ENCODE measurements at places on chromosomes 3 and 15. TPM values are rescaled to one million over a fixed set of nuclear protein-coding genes. Genes with fewer than 3 reads are reported as not detected.

- no peak overlapping the region for H3K27ac ChIP-seq
- DNase-seq: no peak
- no peaks in the 10 kb centered on the region for H3K27me3 ChIP-seq
- H3K4me1 ChIP-seq: no peaks in the 10 kb centered on the region
- no peaks in the 10 kb centered on the region for H3K36me3 ChIP-seq
- H3K4me3 ChIP-seq: no peak overlapping the region
These were observed 22.1 kb upstream of the BNC1 start for GRCh38 chr15:83306561-83306960.

The GP5 gene
- total RNA-seq: 0.14 TPM

The FLNB gene
- 139 TPM for total RNA-seq

DNA sequence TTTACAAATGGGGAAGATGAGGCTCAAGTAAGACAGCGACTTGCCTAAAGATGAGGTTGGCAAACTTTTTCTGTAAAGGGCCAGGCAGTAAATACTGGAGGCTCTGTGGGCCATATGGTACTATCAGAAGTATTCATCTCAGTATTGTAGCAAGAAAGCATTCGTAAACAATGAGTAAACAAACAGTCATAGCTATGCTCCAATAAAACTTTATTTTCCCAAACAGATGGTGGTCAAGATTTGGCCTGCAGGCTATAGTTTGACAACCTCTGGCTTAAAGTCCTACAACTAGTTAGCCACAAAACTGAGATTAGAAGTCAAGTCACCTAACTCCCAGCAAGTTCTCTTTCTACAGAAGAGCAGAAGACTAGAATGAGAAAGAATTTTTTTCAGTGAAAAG lies 177.0 kb upstream of the NECTIN3 start:
- no peak overlapping the region for H3K4me3 ChIP-seq
- no peaks in the 10 kb centered on the region for H3K27me3 ChIP-seq
- no peaks in the 10 kb centered on the region for H3K36me3 ChIP-seq
- H3K27ac ChIP-seq: no peak overlapping the region

The BUB1B gene
- 0.41 TPM for total RNA-seq

GRCh38 chr3:59771768-59772181 lies 722.0 kb upstream of the CFAP20DC start:
- no peaks in the 10 kb centered on the region for H3K36me3 ChIP-seq
- H3K4me1 ChIP-seq: no peaks in the 10 kb centered on the region

GRCh38 chr3:15979495-15979894 lies 181.7 kb upstream of the ANKRD28 start:
- H3K4me3 ChIP-seq: no peak overlapping the region
- DNase-seq: no peak
- no peaks in the 10 kb centered on the region for H3K36me3 ChIP-seq
- H3K27me3 ChIP-seq: no peaks in the 10 kb centered on the region

The DALRD3 gene
- total RNA-seq: 16.8 TPM

- DNase-seq: no peak
- H3K4me3 ChIP-seq: no peak overlapping the region
- H3K27ac ChIP-seq: no peak overlapping the region
- no peaks in the 10 kb centered on the region for H3K27me3 ChIP-seq
- H3K4me1 ChIP-seq: no peaks in the 10 kb centered on the region
- H3K36me3 ChIP-seq: no peaks in the 10 kb centered on the region
These were observed 86.1 kb downstream of the GALK2 start for GRCh38 chr15:49255966-49256759.

DNA sequence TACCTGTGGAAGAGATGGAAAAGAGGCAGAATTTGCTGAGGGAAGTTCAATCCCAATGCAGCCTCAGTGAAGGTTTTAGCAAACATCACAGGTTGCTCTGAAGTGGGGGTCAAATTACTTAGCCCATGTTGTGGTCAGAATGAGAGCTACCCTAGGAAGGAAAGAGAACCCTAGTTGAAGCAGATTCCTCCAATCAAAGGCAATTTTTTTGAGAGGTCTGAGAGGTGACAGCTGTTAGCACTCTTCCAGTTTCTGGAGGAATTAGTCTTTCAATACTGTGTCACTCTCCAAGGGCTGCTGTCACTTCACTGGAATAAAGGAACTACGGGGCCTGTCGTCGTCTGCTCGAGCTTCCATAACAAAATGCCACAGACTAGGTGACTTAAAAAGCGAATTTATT lies 584.2 kb upstream of the DPPA4 start:
- no peaks in the 10 kb centered on the region for H3K4me1 ChIP-seq
- no peaks in the 10 kb centered on the region for H3K36me3 ChIP-seq
- no peak for DNase-seq
- H3K27me3 ChIP-seq: no peaks in the 10 kb centered on the region

GRCh38 chr15:98263787-98264186 lies 303.3 kb downstream of the ARRDC4 start:
- H3K27ac ChIP-seq: no peak overlapping the region
- no peak for DNase-seq
- no peaks in the 10 kb centered on the region for H3K27me3 ChIP-seq
- no peaks in the 10 kb centered on the region for H3K36me3 ChIP-seq

GRCh38 chr3:48662753-48663488 lies at the start of gene CELSR3:
TSS of gene CELSR3 (minus strand) at chr3:48662886. CDS start at chr3:48662634, 252 bp downstream.
- peak within 1 kb of the TSS; percentile 82 for H3K4me3 ChIP-seq
- peak within 1 kb of the TSS; percentile 91 for H3K27ac ChIP-seq
- DNase-seq: no peak

DNA sequence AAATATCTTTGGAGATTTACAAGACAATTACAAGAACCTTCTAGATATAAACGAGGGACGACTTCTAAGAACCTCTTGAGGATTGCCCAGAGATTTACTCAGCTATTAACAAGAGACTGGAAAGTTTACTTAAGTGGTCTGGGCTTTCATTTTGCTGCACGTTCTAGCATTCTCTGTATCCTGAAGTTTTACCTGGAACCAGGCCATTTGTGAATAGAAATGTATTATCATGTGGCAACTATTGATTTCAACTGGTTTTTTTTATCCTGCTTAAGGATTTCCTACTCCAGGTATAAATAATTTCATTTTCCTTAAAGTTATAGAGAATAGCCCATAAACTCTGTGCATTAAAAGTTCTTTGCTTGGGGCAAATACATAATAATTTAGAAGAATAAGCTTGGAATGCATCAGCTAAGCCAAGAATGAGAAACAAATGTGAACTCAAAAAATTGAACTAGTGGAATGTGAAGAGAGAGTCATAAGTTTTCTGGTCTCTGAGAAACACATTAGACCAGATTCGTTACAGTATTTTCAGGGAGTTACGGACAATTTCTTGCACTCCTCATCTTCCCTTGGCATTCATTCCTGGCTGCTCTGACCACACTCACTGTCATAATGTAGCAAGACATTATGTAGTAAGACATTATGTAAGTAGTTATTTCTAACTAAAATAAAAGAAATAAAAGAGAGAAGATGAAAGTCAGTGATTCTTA lies 1.3 kb downstream of the AQP9 start:
- H3K27ac ChIP-seq: no peak overlapping the region
- no peaks in the 10 kb centered on the region for H3K36me3 ChIP-seq
- no peaks in the 10 kb centered on the region for H3K27me3 ChIP-seq
- peak overlapping the region; percentile 21 for H3K4me3 ChIP-seq

DNA sequence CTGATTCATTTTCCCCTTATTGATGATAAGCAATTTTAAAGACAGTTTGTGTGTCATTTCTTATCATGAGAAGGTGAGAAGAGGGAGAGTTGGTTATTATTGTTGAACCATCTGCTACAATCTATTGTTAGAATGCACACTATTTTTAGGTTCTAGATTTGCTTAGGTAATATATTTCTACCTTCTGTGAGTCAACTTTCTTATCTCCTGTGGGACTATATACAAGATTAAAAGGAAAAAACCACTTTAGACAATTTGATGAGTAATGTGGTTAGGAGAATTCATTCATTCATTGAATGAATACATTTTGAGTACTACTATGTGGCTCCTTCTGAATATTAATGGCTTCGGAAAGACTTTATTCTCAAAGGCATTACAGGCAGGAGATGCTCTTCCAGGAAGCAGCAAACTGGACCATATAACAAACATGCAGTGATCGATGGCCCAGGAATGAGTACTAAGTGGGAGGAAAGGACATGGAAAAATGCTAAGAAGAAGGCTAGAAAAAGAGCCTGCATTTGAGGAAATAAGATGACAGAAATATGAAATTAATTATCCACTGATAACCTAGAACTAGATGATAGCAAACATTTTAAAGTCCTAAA lies 22.4 kb downstream of the SPTSSB start:
- no peak for DNase-seq
- no peaks in the 10 kb centered on the region for H3K4me1 ChIP-seq
- no peak overlapping the region for H3K4me3 ChIP-seq
- no peaks in the 10 kb centered on the region for H3K36me3 ChIP-seq
- H3K27me3 ChIP-seq: no peaks in the 10 kb centered on the region
- H3K27ac ChIP-seq: no peak overlapping the region

GRCh38 chr3:196063049-196063448 lies 18.8 kb downstream of the TFRC start:
- no peaks in the 10 kb centered on the region for H3K27me3 ChIP-seq
- no peaks in the 10 kb centered on the region for H3K4me1 ChIP-seq
- no peak overlapping the region for H3K27ac ChIP-seq
- H3K4me3 ChIP-seq: no peak overlapping the region
- H3K36me3 ChIP-seq: peaks cover 65% of the 10 kb centered on the region

GRCh38 chr3:25182794-25183193 lies 245.3 kb upstream of the RARB start:
- H3K27ac ChIP-seq: no peak overlapping the region
- no peaks in the 10 kb centered on the region for H3K4me1 ChIP-seq
- no peak for DNase-seq
- no peaks in the 10 kb centered on the region for H3K36me3 ChIP-seq

DNA sequence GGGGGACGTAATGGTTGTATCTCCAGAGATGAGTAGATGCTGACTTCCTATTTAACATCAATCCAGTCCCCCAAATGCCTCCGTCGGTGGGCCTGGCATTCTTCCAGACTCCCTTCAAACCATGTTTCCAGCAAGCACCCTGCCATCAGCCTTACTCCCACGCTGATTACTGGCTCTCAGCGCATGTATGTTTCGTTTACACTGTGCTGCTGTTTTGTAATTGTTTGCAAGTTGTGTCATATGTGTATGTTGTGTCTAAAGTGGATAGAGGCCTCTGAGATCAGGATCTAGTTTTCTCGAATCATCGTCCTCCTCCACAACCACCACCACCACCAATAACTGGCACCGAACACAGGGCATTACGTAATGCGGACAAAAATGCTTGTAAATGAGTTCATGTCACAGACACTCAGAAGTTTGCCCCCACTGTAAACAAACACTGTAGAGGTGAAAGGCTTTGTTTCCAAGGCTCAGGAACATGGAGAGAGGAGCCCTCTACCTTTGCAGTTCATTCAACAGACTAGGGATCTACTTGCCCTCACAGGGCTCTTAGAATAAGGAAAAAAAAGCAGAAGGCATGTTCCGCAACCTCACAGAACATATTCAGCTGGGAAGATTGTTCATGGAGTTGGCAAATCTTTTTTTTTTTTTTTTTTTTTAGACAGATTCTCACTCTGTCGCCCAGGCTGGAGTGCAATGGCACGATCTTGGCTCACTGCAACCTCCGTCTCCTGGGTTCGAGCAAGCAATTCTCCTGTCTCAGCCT lies 46.1 kb upstream of the SEMA4B start:
- no peak overlapping the region for H3K27ac ChIP-seq
- no peak for DNase-seq
- H3K36me3 ChIP-seq: no peaks in the 10 kb centered on the region
- H3K27me3 ChIP-seq: no peaks in the 10 kb centered on the region

DNA sequence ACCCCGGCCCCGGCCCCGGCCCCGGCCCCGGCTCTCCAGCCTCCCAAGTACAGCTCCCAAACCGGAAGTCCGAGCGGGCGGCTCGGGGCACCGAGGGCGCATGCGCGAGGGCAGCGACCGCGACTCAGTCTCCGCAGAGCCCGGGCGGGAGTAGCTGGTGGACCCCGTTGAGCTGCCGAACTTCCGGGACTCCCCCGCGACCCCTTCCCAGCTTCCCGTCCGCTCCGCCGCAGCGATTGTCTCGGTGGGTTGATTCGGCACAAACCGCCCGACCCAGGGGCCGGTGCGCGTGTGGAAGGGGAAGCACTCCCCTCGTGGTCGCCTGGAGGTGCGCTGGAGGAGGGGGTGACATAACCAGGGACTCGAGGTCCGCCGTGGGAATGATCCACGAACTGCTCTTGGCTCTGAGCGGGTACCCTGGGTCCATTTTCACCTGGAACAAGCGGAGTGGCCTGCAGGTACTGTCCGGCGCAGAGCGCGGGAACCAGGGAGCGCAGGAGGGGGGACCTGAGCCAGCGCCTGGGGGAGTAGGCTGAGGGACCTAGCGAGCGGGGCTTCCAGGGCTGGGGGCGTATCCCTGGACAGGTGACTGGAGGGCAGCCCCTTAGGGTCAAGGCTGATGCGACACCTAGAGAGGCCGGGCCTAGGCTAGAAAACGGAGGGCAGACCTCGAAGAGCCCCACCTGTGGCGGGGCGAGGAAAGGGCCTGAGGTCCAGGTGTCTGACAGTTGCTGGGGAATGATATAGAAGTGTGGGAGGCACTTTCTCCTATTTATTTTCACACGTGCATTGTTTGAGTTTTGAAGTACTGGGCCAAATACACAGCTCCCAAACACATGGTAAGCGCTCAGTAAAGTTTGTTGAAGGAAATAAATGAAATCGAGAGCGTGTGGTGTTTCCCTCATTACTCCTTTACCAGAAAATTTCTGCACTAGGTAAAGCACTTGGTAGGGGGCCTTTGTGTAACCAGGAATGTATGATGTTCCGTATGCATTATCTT lies at the start of the genes TUBGCP4 and ZSCAN29:
Gene TUBGCP4 (plus strand): TSS at position 127 of the 1,000 bp plus-strand sequence. CDS start 254 bp downstream, at position 381.
Gene ZSCAN29 (minus strand): TSS at position 69 of the 1,000 bp plus-strand sequence. CDS start 1,130 bp downstream, outside the sequence.
- DNase-seq: peak; percentile 6
- H3K4me1 ChIP-seq: peaks cover 14% of the 10 kb centered on the region
- H3K36me3 ChIP-seq: peaks cover 4% of the 10 kb centered on the region

- H3K4me1 ChIP-seq: no peaks in the 10 kb centered on the region
- H3K36me3 ChIP-seq: no peaks in the 10 kb centered on the region
- H3K4me3 ChIP-seq: no peak overlapping the region
- H3K27me3 ChIP-seq: no peaks in the 10 kb centered on the region
These were observed 93.4 kb upstream of the STRIT1 start for GRCh38 chr3:155386919-155387318.

The CDCP1 gene
- 3.4 TPM for total RNA-seq

DNA sequence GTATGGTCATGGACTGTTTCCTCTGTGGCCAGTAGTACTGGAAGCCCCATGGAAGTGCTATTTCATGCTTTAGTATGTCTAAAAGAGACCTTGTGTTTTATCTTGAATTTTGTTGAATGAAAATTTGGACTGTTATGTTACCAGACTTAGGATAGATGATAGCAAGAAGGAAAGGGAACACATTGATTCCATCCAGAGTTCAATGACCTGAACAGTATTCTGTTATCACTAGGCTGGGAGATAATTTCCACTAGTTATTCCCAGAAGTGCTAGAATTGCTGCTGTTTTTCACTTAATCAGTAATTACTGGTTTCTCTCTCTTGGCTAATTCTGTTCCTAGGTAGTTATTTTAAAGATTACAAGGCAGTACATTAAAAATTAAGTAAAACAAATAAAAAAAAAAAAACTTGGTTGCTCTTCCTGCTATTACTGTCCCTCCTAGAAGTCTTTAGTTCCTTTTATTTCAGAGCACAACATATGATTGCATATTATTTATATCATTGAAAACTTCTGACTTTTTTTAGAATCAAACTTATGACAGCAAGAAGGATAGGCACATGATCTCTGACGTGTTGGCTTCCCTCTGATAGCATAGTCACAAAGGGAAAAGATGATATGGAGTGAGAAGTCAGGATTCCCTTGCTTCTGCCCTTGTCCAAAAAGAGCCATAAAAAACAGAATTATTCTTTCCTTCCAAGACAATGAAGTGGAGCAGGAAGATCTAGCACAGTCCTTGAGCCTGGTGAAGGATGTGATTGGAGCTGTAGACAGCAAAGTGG lies 72.2 kb downstream of the KLHL25 start:
- H3K27ac ChIP-seq: no peak overlapping the region
- peaks cover 37% of the 10 kb centered on the region for H3K4me1 ChIP-seq
- H3K4me3 ChIP-seq: no peak overlapping the region
- no peak for DNase-seq

GRCh38 chr3:193885832-193886231 lies 250.1 kb upstream of the HES1 start:
- no peaks in the 10 kb centered on the region for H3K27me3 ChIP-seq
- H3K36me3 ChIP-seq: no peaks in the 10 kb centered on the region
- no peak overlapping the region for H3K4me3 ChIP-seq
- H3K27ac ChIP-seq: no peak overlapping the region

The PLCL2 gene
- 6.9 TPM for total RNA-seq
